ENCODE measurements at places on chromosomes 3 and 15. TPM values are rescaled to one million over a fixed set of nuclear protein-coding genes. Genes with fewer than 3 reads are reported as not detected.

DNA sequence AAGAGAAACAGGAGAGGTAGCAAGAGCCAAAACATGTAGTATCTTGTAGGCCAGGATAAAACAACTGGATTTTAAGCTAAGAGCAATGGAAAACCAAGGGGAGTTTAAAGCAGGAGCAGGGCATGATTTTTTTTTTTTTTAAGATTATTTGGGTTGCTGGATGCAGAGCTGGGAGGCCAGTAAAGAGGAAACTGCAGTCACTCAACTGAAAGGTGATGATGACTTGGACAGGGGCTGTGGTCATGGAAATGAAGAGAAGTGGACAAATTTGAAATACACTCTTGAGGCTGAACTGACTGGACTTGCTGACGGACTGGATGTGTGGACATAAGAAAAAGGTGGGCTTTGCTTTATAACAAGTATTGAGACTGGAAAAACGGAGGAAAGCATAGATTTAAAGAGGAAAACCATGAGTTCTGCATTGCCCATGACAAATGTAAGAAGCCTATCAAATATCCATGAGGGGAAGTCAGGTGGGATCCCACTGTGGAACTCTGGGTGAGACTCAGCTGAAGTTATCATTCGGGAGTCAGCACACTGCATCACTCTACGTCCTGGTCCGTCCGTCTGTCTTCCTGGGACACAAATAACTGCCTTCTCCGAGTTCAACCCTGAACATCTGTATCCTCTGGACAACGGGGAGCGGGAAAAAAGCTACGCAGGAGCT lies 688 bp downstream of the XPC start:
- no peak for DNase-seq

GRCh38 chr3:100110162-100110561 lies 4.1 kb downstream of the FILIP1L start:
- DNase-seq = no peak

GRCh38 chr15:84721371-84721770 lies 5.4 kb upstream of the SEC11A start:
- DNase-seq = no peak

The TEX55 gene
- polyA plus RNA-seq = not detected

Data from psoas muscle (tissue), 8 donors.